G401 (cell line): ENCODE measurements at places on chromosomes 7 and 10.
A peak's percentile ranks its signal among the peaks of the same experiment; 100 is the strongest.

DNA sequence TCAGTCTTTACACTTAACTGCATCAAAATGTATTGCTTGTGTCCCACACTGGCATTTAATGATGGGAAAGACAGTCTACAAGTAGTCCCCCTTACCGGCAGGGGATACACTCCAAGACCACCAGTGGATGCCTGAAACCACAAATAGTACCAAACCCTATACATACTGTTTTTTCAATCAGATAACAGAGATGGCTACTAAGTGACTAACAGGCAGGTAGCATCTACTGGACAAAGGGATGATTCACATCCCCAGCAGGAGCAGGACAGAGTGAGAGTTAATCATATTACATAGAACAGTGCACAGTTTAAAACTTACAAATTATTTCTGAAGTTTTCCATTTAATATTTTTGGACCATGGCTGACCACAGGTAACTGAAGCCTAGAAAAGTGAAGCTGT is 13.2 kb downstream of the TMEM243 start:
- DNase-seq, result no peak

DNA sequence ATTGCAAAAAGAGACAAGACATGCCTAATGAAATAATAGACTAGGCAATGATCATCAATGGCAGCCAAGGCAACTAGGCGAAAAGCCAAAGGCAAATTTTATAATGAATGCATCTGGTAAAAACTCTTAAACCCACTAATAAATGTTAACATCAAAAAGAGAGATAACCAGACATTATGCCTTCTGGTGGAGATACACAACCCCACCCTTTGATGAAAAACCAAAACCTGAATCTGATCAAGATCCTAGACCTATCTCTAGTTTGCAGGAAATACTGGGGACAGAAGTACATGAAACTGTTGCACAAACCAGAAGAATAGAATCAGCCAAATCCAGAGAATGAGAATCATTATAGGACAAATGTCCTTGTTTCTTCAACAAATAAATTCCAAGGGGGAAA is 22.0 kb upstream of the GSAP start:
- no peak for DNase-seq

DNA sequence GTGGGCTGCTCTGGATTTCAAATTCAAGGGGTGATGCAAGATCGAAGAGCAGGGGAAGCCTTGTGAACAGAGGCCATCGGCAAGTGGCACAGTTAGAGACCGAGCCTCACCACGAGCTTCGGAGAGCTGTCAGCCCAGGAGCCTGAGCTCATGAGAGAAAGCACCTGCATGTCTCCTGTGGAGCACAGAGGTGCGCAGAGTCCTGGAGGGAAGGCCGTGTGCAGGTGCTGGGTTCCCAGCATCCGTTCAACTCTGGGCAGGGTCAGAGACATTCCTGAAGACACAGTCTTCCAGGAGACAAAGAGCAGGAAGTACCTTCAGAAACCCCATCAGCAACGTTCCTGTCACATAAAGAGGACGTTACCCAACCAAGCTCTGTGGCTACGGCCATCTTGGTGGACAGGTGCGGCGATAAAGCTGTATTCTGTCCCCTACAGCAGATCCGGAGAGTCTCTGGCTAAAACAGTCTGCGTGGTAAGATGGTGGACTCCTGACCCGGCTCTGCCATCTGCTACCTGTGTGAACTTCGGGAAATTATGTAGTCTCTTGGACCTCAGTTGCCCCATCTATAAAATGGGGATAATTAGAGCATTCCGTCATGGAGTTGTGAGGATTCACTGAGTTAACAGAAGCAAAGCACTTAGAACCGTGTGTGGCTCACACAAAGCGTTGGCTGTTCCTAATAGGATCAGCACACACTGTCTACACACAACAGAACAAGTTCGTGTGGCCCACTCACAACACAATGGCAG is 40.6 kb downstream of the NOD1 start:
- DNase-seq, result no peak

DNA sequence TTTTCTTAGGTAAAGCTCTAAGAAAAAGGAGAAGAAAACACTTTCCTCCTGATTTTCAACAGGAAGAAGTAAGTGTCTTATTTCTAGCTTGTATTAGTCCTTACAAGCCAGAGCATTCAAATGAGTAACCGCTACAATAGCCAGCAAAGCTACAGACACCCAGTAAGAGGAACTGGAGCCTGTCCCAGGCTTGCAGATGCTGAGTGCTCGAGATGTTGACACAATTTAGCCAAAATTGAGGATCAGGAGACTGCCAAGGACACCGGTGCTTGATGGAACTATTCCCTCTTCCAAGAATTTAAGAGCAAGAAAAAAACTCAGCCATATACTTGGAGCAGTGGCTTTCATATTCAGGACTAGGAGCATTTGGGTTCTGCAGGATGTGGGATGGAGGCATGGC is 149.3 kb upstream of the DPP6 start:
- DNase-seq, result no peak

- no peak for DNase-seq
Measured at GRCh38 chr10:68543004-68543918, 15.9 kb upstream of the SLC25A16 start.

DNA sequence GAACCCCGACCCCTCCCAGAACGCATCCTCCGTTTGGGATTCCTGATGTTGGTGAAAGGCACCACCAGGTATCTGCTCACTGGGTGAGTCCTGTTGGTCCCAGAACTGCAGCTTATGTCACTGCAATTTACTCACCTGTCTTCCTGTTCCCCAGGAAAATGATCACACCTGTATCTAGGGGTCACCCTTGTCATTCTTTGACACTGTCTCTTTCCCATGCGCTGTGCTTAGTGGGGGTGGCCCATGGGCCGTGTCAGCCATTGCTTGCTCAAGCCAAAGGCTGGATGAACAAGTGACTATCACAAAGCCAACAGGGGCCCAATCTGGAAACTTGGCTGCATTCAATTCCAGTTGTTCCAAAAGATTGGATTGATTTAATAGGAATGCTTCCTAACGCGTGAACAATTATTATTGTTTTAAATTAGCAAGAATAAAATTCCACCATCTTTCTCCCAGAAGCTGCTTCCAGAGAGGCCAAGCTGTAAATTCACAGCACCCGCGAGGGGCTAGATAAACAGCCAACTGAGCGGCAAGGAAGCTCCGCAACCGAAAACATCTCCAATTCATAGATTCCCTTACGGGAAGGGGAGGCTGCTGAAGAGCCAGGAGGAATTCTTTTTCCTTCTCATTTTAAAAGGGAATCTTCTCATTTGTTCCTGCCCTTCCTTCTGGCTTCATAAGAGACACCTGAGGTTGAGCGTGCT is 134.8 kb upstream of the ZMIZ1 start:
- no peak for DNase-seq

- no peak for DNase-seq
Measured at GRCh38 chr7:106281585-106282318, 3.0 kb downstream of the NAMPT start.

GRCh38 chr7:146645383-146645976 is 528.9 kb downstream of the CNTNAP2 start:
- DNase-seq, result no peak

DNA sequence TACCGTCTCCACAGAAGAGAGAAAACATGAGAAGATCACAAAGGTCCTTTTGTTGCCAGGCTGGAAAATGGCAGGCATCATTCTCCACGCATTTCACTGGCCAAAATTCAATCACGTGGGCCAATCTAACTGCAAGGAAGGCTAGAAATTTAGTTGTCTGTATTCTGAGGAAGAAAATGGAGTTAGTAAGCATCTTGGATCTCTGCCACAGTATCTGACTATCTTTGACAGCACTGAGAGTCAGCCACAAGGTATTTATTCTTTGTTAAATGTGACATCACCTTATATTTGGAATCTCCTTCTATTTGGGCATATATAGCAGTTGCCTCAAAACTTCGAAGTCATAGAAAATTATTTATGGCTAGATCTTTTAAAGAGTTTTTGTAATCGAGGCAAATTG is 213.9 kb downstream of the NSUN6 start:
- DNase-seq, result no peak

- no peak for DNase-seq
Measured at GRCh38 chr7:118080947-118081346, 103.0 kb upstream of the LSM8 start.

GRCh38 chr7:23098460-23098859 is 7.1 kb upstream of the KLHL7 start:
- DNase-seq, result no peak

- peak; percentile 83 for DNase-seq
Measured at GRCh38 chr7:28096713-28097112, 83.9 kb downstream of the JAZF1 start.

DNA sequence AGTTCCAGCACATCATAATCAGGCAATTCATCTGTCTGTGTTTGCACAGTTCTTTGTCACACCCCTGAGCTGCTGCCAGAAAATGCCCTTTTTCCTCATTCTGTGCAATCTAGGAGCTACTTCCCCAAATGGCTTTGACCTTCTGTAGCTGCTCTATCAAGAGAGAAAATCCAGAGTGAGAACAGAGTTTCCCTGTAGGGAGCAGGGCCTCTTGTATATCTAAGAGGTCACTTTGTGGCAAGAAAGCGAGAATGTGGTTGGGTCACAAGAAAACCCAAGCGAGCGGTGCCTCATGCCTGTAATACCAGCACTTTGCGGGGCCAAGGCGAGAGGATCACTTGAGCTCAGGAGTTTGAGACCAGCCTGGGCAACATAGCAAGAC is 24.3 kb downstream of the SLC29A3 start:
- no peak for DNase-seq

GRCh38 chr10:73576178-73576889 is 14.8 kb downstream of the USP54 start:
- DNase-seq, result no peak

- DNase-seq, result no peak
Measured at GRCh38 chr10:124213471-124213870, 120.1 kb upstream of the CHST15 start.

- DNase-seq, result no peak
Measured at GRCh38 chr10:127485153-127485857, 63.8 kb upstream of the NPS start.

GRCh38 chr7:2116989-2117591 is 115.7 kb downstream of the MAD1L1 start:
- DNase-seq, result peak; percentile 61

- DNase-seq, result no peak
Measured at GRCh38 chr10:44205067-44205466, 179.8 kb downstream of the CXCL12 start.

GRCh38 chr7:74263399-74264120 is 9.4 kb upstream of the RFC2 start:
- DNase-seq, result no peak

GRCh38 chr10:117412469-117413010 is 37.3 kb upstream of the PDZD8 start:
- no peak for DNase-seq

GRCh38 chr7:149414745-149415390 is 46.0 kb downstream of the ZNF777 start:
- DNase-seq, result peak; percentile 88

- no peak for DNase-seq
Measured at GRCh38 chr10:88232029-88232895, 350.9 kb downstream of the RNLS start.

- DNase-seq, result no peak
Measured at GRCh38 chr7:149226840-149227494, 12.5 kb upstream of the ZNF212 start.

DNA sequence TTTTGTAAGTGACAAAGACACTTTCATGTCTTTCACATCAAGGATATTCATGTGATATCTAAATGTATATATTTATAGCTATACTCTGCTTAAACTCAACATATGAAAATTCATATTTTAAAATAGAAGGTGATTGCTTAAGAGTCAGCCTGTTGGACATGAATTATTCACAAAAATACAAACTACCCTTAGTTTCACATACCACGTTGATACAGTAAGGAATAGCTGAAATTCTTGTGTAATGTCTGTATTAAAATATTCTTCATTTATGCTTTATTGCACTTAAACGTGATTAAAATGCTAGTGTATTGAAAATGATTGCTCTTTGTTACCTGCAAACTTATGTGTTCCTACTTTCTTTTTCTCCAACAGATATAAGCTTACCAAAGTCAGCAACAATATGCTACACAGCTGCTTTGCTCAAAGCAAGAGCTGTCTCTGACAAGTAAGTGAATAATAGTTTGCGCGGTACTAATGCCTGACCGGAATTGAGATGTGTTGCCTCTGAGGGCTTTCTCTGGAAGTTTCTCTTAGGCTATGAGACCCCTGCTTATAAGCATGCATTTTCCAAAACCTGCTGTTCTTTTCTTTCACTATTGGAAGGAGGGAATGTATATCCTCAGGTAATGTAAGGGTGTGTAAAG is 133.8 kb downstream of the WNT2 start:
- DNase-seq, result no peak

GRCh38 chr10:98460837-98461499 is 14.2 kb upstream of the HPS1 start:
- no peak for DNase-seq

- DNase-seq, result peak; percentile 78
Measured at GRCh38 chr7:2417981-2418481, 14.6 kb downstream of the CHST12 start.

- DNase-seq, result no peak
Measured at GRCh38 chr10:69787681-69788080, 14.0 kb upstream of the COL13A1 start.

DNA sequence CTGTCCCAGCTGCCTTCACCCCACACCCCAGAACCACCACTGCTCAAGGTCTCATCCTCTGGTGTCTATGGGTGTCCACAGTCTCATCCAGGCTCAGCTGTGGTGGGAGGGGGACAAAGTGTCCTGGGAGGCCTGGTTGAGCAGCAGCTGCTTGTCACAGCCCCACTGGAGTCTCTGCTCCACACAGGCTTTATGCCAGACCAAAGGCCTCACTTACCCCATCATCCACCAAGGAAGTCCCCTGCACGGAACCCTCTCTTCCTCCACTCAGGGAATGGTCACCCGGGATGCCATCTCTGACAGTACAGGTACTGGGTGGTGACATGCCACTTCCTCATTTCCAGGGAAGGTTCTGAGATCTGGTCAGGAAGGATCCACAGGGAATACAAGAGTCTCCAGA is 925.4 kb upstream of the ZNF722 start:
- DNase-seq, result no peak

DNA sequence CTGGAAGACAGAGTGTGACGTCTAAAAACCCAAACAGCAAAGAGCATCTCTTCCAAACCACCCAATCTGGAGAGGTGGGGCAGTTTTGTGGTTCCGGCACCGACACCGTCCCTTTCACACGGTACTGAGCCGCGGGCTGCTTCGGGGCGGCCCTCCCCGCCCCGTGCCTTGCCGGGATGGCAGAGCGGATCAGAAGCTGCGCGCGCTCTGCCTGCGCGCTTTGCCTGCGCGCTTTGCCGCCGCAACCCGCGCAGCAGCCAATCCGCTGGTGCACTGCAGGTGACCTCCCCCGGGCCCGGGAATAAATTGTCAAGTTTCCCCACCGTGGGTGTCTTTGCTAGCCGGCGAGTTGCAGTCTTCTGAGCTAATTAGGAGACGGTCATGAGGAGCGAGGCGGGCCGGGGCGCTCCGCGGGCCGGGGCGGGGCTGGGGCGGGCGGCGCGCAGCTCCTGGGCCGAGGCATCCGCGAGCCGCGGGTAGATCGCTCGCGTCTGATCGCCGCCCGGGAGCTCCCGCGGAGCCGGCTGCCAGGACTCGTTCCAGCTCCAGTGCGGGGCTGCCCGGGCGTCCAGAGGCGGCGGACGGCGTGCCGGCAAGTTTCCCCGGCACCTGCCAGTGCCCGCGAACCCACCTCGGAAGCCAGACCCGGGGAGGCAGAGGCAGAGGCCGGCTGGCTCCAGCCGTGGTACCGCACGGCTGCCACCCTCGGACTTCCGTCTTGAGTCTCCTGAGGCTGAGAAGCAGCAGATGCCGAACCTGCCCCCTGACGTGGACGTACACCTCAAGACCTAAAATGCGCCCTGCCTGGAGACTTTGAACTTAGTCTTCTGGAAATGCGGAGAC is 536.0 kb upstream of the GALNT17 start:
- no peak for DNase-seq
